NCI-H345 (cell line): ENCODE measurements at places on chromosomes 6 and 20.

- no peak for DNase-seq
Measured at GRCh38 chr20:15491575-15491974, 1081.7 kb downstream of the KIF16B start.

DNA sequence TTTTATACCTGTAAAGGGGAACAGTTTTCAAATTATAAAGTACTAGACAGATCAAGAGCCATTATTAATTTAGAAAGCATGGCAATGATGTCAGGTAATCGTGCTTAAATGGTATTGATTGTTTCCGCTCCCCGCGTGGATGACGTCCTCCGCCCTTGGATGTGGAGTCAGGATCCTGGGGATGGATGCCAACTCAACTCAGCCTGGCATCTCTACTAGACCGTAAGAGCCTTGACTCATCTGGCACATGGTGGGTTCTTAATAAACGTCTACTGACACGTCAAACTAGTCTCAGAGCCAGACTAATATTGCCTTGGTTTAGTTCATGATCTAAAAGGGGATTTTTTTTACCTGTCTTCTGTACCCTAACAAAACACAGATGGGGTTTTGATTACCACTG is 80.2 kb downstream of the LRFN2 start:
- DNase-seq, result no peak

GRCh38 chr6:106448000-106448426 is 87.5 kb downstream of the CRYBG1 start:
- no peak for DNase-seq

DNA sequence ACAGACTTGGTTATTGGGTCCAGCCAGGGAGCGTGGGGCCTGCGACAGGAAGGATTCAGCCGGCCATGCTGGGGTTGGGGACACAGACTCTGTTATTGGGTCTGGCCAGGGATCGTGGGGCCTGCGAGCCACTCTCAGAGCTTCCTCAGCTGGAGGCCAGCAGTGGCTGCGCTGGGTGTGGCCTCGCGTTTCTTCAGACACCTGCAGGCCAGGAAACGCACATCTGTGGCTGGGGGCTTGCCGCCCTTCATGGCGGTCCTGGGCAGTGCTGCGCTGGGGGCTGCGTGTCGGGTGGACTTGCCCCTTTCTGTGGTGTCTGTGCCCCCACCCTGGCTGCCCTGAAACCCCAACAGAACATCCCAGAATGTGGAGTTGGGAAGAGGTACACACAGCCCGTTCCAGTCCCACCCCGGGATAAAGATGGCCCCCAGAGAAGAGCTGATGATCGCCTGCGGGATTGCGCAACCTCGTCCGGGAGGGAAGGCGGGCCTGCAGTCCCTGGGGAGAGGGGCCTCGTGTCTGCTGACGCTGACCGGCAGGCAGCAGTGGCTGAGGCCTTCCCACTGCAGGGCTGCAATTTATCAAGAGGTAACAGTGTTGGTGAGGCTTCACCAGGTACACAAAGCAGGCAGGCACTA is 16.9 kb upstream of the MTG2 start:
- no peak for DNase-seq

- no peak for DNase-seq
Measured at GRCh38 chr20:54173653-54174456, at the start of gene CYP24A1. Gene CYP24A1, minus strand, starts transcription at chr20:54173986. Its CDS starts 407 bp downstream, at chr20:54173579.

DNA sequence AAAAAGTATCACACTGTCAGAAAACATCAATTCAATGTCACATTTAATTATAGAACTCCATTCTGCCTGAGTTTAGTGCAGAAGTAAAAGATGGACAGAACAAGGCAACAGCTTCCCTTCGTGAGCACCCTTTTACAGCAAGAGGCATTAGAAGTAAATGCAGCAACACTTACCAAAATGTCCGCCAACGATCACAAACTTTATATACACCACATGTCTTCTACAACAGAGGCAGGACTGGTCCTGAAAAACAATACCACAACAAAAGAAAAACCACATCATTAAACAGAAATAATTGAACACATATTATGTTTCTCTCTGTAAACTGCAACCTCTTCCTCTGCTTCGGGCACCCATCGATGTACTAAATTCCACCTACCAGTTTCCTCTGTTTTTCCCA is 92.9 kb downstream of the FYN start:
- no peak for DNase-seq

GRCh38 chr6:170388113-170388512 is 81.6 kb downstream of the FAM120B start:
- no peak for DNase-seq

DNA sequence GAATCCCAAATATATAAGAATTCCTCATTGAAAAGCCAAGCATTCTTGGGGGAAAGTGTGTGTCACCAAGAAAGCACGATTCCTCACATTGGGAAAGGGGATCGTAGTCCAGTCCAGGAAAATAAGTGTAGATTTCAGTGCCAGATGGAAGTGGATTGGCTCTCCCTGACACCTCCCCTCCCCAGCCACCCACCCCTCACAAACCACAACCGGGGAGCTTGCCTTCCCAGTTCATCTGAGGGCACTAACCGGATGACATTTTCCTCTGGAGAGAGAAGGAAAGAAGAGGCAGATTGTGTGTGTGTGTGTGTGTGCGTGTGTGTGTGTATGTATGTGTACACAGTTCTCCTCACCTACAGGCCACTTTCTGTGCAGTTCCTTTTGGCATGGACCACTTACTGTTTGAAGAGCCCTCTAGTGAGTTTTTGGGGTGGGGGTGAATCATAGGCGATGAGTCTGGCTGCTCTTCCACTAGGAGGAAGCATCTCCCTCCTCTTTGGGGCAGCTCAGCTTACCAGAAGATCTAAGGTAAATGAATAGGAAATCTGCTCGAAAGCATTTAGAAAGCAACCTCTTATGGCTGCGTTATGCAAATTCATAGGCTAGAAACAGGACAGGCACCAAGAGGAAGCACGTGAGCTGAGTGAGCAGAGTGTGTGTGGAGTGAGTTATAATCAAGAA is 20.8 kb downstream of the DAAM2 start:
- DNase-seq, result peak; percentile 52

DNA sequence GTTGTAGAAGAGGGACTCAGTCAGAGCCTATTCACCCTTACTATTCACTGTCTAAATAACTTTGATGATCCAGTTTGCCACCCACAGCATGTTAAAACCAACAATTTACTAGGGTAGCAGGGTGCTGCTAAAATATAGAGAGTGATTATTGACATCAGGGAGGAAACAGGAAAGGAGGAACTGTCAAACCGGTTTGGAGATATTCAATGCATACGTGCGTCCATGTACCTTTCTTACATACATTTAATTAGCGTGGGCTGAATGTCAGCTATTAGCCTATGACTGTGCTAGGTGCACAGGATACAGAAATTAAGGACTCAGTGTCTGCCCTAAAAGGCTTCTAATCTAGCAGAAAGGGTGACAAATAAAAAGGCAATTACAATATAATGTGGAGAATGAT is 57.2 kb downstream of the IL20RA start:
- peak; percentile 40 for DNase-seq

- DNase-seq, result no peak
Measured at GRCh38 chr6:126118936-126119335, 132.6 kb downstream of the TRMT11 start.

- no peak for DNase-seq
Measured at GRCh38 chr6:18388942-18389341, 1.8 kb downstream of the RNF144B start.

DNA sequence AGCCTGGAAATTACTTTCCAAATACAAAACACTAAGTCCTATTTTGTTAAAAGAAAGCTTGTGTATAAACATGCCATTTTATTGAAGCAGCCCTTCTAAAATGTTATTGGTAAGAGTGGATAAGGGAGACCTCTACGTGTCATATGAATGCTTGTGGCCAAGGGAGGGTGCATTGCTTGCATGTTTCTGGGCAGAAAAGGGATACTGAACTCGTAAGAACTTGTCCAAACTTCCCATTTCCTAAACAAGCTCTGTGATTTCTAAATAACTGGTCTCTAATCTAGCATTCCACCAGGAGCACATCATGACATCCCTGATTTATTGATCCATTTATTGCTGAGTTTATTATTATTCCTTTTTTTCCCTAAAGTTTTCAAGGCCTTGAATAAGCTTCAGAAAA is 474.1 kb downstream of the CD109 start:
- no peak for DNase-seq

DNA sequence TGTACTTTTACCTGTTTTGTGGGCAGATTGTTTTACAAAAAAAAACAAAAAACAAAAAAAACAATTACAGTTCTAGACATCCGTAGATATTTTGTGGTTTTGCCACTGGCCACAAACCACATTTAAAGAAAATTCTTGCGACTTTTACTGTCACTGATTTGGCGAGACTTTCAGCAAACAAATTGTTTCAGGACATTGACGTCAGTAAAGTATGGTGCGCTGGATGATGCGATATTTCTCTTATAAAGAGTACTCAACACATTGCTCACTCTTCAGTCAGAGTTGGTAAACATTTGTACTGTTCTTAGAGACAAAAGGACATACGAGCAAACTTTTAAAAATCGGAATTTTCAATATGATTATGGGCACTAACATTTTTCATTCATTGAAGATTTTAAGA is 229.8 kb downstream of the HAO1 start:
- DNase-seq, result no peak

DNA sequence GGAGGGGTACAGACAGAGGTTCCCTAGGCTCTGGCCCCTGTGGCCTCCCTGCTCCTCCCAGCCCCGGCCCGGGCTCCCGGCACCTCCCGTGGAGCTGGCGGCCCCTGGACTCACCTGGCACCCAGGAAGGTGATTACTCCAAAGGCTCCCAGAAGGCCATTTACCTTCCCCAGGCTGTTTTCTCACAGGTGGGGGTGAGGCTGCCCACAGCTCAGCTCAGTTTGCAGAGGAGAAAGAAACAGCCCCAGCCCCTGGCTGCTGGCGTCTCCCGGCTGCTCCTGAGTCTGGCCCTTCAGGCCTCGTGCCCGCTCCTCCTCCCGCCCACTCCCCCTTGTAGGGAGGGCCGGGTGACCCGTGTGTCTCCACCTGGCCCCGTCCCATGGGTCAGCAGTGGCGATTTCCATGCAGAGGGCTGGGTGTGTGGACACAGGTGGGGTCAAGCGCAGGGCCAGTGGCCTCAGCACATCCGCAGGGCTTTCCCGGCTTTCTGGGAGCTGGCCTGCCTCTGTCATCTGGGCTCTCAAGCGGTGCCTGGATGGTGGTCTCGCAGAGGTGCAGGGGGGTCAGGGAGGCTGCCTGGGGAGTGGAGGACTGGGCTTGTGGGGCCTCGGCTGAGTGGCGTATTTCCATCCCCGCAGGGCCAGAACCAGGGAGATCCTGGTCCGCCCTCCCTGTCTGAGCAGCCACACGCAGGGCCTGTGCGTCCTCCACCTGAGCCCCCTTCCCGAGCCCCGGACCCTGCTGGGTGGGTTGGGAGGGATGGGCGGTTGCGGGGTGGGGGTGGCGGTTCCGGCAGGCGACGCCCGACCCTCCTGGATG is 20.2 kb upstream of the GATA5 start:
- DNase-seq, result no peak

GRCh38 chr6:29025927-29026585 is 18.9 kb downstream of the OR2W1 start:
- DNase-seq, result no peak

- peak; percentile 66 for DNase-seq
Measured at GRCh38 chr6:53065266-53066076, at the start of gene FBXO9. Gene FBXO9, plus strand, starts transcription at chr6:53065404. Its CDS starts 386 bp downstream, at chr6:53065790.

DNA sequence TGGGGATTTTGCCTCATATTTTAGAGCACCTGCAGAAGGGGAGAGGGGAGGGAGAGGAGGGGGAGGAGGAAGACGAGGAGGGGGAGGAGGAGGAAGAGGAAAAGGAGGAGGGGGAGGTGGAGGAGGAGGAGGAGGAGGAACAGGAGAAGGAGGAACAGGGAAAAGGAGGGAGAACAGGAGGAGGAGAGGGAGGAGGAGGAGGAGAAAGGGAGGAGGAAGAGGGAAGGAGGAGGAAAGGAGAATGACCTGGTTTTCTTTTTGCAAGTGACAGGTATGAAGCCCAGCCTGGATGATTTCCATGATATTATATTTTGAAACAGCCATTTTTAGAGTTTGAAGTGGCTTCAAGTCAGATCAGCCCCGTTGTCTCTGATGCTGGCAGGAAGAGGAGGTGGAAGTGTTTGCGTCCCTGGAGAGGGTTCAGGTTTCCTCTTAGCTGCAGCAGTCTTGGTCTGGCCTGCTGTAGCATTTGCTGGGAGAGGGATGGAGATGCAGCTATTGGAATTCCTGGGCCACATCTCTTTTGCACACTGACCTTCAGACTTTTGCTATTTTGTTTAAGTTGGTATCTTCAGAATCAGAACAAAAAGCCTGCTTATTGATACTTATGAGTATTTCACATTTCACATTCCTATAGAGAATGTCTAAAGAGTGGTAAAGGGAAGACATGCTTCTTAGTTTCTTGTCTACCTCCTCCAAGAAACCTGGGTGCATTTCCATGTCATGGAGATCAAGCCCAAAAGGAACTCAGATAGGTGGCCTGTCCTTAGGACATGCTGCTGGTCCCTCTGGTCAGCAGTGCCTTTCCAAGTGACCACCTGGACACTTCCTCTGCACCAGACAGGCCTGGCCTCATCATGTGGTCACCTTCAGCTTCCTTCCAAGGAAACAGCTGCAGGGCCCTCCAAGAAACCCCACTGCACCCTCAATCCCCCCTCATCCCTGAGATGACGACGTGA is 54.3 kb upstream of the IYD start:
- no peak for DNase-seq

DNA sequence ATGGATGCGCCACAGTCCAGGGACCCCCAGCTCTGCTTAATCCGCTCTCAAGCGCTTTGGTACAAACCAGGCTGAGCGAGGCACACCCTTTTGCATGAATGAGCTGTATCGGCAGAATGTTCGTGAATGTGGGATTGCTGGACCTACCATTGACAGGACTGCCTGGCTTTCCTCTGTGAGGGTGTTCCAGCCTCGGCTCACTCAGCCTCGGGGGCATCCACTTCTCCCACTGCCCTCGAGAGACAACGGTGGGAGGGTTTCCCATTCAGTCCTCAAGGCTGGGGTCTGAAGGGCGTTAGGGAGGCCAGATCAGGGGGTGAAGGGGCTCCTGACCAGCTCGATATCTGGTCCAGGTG is 17.4 kb downstream of the MDFI start:
- DNase-seq, result no peak
